Fibroblast of upper back skin (primary cell): ENCODE measurements at places on chromosomes 5 and 9.
A peak's percentile ranks its signal among the peaks of the same experiment; 100 is the strongest.

DNA sequence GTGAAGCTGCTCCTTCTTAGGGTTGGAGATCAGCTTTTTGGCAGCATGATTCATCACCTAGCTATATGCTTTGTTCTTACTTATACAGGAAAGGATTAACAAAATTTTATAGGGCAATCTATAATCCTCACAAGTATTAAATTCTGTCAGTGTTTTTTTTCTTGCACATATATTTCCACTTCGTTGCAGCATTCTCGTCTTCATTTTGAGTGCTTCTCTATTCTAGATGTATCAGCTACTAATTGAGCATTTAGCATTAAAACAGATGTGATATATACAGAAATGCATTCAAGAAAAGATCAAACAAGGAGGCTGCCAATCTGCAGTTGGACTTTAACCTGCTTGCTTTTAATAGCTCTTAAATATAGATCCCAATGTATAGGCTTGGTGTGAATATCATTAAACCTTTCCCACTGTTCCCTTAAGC, 3.6 kb upstream of the CTXN3 start:
- no peak for DNase-seq

GRCh38 chr9:122218071-122218934, 10.5 kb downstream of the LHX6 start:
- DNase-seq: no peak

GRCh38 chr5:116773926-116774325, 199.3 kb upstream of the SEMA6A start:
- no peak for DNase-seq

- no peak for DNase-seq
Observed at GRCh38 chr9:111970827-111971226, 74.2 kb downstream of the UGCG start.

GRCh38 chr5:51669095-51669494, 285.8 kb downstream of the ISL1 start:
- no peak for DNase-seq

DNA sequence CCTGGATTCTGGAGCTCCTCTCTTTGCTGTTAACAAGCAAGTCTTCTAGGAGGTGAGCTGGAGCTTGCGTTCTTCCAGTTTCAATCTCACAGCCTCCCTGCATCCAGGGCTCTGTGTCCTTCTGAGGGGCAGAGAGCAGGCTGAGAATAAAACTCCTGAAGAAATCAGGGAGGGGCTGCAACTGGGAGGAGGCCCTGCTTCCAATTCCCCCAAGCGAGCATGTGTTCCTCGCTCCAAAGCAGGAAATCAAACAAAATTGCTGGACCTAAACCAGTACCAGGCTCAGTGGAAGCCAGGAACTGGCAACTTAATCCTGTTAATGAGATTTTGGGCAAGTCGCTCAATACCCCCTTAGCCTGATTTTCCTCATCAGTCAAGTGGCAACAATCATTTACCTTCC, 181.8 kb downstream of the ASTN2 start:
- DNase-seq: no peak

DNA sequence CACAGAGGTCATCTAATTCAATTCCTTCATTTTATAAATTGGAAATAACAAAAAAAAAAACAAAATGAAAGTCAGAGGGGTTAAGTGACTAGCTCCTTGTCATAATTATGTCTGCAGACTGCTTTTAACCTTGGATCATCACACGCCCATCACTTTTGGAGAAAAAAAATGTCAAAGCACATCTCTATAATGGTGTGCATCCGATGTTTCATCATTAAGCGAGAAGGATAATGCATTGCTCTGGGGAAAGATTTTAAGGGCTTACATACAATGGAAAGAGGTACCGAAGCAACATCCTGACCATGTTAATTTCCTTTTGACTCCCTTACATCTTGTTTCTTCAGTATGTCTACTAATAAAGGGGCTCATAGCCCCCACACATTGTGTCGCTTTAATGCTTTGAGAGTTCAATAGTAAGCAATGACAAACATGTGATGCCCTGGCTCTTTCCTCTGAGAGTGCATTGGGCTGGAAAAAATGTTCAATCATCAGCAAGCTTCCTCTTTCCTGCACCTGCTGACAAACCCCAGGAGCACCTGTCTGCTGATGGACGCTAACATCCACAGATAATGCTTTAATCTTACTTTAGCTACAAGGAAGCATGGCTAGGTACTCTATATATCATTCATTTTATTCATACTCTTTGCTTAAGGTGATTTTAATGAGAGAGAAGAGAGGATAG, 242.2 kb downstream of the SMARCA2 start:
- DNase-seq: no peak

DNA sequence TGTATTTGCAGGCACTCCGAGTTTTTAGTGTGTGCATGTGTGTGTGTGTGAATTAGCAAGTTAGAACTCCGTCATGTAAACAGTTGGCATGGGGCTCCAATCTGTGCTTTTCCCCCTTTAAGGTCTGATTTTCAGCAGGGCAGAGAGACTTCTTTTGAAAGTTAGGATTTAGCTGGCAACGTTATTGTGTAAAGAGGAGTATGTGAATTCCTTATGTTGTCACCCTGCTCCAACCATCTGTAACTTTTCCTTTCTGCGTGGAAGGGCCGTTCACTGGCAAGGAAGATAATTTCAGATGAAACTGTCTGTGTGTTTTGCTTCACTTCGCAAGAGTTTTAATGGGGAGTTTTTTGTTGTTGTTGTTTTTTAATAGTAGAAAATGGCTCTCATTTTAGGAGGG, 332 bp downstream of the SGCD start:
- DNase-seq: no peak

DNA sequence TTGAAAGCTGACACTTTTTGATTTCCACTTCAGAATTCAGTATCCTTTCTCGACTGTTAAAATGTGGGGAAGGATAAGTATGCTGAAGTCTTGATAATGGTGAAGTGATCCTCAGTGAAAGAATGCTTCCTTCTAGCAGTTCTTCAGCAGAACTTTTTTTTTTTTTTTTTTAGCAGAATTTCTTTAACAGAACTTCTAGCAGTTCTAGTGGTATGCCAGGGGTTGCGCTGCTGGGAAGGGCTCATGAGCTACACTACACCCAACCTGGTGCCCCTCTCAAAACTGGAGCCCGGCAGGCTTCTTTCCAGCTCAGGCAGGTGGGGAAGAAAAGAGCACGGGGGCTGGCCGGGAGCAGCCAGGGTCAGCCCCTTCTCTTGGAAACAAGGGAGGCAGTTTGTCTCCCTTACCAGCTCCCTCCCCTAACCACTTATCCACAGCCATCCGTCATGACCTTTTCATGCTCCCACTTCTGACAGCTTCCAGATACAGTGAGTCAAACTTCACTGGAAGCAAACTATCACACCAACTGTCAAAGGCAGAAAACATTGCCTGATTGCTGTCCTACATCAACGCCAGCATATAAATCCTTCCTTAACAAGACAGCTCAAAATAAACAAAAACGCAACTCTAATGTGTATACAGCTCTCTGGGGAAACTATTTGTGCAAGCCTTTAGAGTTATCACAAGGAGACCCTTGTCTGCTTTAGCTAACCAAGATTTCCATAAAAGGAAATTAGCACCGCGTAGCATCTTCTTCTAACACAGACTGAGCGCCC, 211.5 kb downstream of the GAPVD1 start:
- peak; percentile 66 for DNase-seq

GRCh38 chr5:173686950-173687349, 70.5 kb upstream of the BOD1 start:
- DNase-seq: no peak

DNA sequence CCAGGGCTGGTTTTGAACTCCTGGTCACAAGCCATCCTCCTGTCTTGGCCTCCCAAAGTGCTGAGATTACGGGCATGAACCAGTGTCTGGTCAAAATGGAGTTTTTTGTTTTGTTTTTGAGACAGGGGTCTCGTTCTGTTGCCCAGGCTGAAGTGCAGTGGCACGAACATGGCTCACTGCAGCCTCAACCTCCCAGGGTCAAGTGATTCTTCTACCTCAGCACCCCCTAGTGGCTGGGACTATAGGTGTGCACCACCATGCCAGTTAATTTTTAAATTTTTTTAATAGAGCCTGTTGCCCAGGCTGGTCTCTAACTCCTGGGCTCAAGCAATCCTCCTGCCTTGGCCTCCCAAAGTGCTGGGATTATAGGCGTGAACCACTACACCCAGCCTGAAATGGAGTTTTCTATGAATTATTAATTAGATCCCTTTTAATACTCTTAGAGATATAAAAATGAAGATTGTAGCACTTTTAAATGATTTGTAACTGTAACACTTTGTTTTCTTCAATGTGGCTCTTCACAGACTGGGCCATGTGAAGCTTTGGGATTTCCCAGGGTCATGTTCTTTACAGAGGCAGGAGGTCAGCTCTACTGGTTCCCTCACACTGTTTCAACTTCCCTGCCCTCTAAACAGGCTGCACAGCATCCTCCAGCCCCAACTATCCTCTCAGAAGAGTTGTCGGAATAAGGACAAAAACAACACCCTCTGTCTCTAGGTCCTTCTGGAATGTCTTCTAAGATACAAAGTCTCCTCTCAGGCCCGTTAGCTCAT, 32.7 kb upstream of the SPARC start:
- peak; percentile 60 for DNase-seq

DNA sequence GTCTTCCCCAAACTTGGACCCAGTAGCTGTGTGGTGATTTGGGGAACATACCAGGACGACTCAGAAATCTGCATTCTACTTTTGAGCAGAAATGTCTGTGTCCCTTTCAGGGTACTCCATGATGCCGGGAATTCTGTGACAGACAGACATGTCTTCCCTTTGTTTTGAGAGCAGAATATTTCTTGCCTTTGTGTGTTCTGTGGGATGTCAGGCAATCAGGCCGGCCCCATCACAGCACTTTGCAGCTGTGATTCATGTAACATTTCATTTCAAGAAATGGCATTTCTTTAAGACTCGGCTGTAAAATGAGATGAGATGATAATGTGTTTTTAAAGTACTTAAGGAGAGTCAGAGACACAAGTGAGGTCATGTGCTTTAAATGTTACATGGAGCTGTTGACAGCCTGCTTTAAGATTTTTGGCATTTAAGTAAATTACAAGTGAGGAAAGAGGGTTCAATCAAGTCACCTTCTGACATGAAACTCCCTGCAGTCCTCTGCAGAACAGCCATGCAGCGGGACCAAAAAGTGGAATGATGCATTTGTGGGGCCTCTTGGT, 98.7 kb downstream of the SLC28A3 start:
- DNase-seq: no peak

- no peak for DNase-seq
Observed at GRCh38 chr9:6893350-6894131, 135.8 kb downstream of the KDM4C start.

DNA sequence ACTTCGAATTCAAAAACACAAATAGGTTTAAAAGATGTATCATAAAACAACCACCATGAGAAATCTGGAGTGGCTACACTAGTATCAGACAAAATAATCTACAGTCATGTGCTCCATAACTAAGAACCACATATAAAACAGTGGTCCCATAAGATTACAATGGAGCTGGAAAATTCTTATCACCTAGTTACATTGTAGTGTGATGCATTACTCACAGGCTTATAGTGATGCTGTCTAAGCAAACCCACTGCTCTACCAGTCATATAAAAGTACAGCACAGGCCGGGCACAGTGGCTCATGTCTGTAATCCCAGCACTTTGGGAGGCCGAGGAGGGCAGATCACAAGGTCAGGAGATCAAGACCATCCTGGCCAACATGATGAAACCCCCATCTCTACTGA, 160.1 kb downstream of the ROR2 start:
- DNase-seq: no peak

DNA sequence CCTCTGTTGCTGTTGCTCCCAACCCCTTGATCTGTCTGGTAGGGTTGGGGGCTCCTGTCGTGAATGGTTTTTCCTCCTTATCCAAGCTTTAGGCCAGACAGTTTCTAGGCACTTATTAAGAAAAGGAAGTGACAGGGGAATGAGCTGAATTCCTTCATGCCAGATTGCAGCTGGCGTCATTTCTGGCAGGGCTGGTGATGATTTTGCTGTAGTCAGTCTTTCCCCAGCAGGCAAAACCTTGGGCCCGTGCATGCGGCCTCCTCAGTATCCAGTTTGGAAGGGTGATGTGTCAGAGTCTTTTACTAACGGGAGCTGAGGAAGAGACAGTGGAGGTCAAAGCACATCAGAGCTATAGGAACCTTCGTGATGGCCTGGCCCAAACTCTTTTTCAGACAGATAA, 58.8 kb downstream of the COL27A1 start:
- peak; percentile 64 for DNase-seq

DNA sequence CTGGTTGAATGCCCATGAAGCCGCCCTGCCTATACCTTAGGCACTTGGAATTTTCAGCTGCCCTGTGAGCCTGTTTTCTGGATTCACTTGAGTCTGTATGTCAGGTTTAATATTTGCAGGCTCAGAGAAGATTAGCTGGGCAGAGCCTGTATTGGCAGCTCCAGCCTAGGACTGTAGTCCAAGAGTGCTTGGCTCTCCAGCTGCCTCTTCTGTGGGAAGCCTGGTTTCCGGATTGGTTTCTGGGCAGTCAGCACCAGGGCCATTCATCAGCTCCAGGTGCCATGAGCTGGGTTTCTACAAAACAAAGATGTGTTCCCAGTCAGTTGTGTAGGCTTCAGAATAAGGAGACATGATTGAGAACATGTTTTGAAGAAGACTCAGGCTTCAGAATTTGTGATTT, 90.1 kb downstream of the ARHGAP26 start:
- no peak for DNase-seq

DNA sequence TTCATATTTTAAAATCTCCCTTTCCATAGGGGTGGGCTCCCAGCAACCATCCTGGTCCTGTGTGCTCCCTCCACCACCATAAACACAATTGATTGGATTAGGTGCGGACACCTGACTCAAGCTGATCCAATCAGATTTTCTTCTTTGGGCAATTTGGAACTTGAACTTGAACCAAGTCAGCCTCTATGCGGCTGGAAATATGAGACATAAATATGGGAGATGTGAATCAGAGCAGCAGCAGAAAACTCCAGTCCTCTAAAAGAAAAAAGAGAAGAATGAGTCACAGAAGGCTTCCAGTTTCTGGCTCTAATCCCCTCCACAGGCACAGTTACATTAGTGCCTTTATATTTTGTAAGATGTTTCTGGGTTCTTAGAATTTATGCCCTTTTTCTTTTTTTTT, 306.6 kb downstream of the MLLT3 start:
- peak; percentile 86 for DNase-seq

DNA sequence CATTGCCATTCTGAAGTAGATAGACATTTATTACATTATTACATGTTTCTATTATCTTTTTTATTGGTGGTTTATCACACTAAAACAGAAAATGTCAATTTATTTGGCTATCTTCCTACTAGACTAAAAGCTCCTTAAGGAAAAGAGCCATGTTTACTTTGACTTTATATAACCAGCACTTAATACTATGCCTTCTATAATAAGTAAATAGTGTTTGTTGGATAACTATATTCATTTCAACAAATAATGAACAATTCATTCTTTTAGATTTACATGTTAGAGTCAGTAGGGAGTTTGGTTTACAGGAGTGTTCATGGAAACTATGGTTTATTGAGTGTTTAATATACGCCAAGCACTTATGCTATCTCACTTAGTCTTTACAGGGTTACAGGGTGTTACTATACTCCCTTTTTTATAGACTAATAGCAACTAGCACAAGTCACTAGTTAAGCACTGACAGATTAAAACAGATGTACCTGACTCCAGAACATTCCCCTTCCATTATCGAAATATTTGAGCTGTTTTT, 7.3 kb downstream of the PPIP5K2 start:
- no peak for DNase-seq
